ENCODE measurements at places on chromosomes 13 and 19.
A peak's percentile ranks its signal among the peaks of the same experiment; 100 is the strongest.

- DNase-seq = no peak
Measured at GRCh38 chr19:6616011-6616410, 25.1 kb upstream of the CD70 start.

DNA sequence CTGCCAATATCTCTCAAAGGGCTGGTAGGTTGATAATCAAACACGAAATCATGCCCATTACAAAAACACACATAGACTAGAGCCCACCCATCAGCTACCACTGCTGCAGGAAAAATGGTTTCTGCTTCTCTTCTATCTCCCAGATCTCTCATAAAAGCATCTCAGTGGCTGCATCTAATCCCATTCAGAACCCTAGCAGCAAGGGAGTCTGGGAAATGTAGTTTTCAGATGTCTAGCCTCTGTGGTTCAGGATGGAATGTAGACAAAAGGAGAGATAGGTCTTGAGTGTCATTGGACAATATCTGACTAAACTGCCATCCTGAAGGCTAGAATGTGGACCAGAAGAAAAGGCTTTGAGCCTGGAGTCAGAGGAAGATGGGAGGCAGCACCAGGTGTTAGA, 32.1 kb downstream of the RDH8 start:
- no peak for DNase-seq

GRCh38 chr13:110835721-110836604, 78.9 kb downstream of the ANKRD10 start:
- DNase-seq = no peak

- DNase-seq = no peak
Measured at GRCh38 chr13:40599747-40600146, 66.7 kb downstream of the FOXO1 start.

DNA sequence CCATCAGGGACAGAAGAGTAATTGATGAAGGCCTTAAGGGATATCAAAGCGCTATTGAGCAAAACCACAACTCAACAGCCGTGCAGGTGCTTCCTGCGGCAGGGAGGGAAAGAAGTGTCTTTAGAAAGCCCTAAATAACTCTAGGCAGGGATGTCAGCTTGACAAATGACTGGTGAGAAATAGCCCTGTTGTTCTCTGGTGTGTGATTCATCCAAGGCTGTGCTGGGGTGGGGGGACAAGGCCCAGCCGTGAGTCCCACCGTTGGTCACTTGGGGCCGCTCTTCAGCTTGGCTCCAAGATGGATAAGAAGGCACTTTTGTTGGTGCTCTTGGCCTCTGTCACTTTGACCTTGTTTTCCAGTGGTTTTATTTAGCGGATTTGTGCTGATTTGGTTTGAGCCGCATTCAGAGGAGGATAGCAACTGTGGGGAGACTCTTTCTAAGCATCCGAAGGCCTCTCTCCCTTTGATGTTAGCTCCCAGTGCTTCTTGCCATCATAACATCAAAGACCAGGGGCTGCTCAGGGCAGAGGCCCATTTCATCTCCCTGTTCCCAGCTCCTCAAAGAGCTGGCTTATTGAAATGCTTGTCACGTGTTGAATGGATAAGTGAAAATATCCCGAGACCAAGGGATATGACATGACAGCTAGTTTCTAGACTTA, 130.3 kb upstream of the SERP2 start:
- peak; percentile 87 for DNase-seq

GRCh38 chr19:8143041-8143440, 6.4 kb downstream of the FBN3 start:
- no peak for DNase-seq

GRCh38 chr19:17889609-17890214, 18.0 kb downstream of the SLC5A5 start:
- DNase-seq = peak; percentile 57

GRCh38 chr19:19542507-19542906, 4.4 kb downstream of the CILP2 start:
- peak; percentile 56 for DNase-seq

DNA sequence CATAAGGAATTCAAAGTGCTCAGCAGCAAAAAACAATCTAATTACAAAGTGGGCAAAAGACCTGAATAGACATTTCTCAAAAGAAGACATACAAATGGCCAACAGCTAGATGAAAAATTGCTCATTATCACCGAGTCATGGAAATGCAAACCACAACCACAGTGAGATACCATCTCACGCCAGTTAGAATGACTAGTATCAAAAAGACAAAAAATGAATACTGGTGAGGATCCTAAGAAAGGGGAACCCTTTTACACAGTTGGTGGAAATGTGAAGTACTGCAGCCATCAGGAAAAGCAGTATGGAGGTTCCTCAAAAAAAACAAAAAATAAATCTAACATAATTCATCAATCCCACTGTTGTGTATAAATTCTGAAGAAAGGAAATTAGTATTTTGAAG, 1206.1 kb downstream of the EFNB2 start:
- DNase-seq = peak; percentile 81

DNA sequence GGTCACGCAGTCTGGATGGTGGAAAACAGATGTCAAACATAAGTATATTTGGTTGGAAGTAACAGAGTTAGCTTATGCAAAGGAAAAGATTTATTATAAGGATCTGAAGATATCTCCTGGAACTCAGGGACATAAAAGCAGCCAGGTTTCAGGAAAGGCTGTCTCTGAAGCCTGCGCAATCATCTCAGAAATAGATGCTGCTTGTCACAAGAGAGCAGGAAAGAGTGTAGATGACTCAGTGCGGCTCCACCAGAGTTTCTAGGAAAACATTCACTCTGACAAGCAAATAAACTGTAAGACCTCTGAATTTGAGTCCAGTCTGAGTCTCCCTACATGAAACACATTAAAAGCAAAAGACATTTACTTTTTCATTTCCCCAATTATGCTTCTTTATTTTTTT, 220.4 kb upstream of the HTR2A start:
- peak; percentile 49 for DNase-seq

- peak; percentile 96 for DNase-seq
Measured at GRCh38 chr19:49151267-49152118, 3.7 kb downstream of the HRC start.

DNA sequence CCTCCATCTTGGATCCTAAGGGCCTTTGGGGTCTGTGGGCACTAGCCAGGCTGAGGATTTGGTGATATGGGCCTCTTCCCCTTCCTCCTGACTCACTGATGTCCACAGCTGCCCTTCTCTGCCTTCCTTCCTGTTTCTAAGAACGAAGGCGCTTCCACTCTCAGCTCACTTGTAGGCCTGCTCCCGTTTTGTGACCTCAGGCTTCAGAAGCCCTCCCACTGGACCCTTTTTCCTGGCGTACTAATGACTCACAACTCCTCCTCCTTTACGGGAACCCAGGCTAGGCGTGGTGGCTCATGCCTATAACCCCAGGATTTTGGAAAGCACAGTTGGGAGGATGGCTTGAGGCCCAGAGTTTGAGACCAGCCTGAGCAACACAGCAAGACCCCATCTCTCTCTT, 55.6 kb downstream of the TMED1 start:
- no peak for DNase-seq

DNA sequence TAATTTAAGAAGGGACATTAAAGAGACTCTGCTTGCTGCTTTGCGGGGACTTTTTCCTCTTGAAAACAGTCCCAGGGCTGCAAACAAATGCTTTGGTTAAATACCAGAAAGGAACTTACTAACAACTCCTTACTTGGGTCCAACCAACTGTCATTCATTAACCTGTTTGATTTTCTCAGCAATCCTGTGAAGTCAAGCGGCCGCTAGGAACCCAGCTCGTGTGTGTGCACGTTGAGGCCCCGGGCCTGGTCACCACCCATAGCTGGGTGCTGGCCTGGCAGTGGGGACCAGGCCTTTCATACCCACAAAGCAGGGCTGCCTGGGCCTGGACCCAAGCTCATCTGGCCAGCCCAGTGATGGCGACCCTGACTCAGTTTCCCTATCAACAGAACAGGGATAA, 50.7 kb downstream of the C1QTNF9 start:
- DNase-seq = no peak

GRCh38 chr13:113928685-113929627, 44.9 kb downstream of the C13orf46 start:
- no peak for DNase-seq

GRCh38 chr13:99434258-99434788, 66.9 kb upstream of the TM9SF2 start:
- no peak for DNase-seq

GRCh38 chr19:49301165-49301865, 23.7 kb downstream of the SLC6A16 start:
- DNase-seq = peak; percentile 88

DNA sequence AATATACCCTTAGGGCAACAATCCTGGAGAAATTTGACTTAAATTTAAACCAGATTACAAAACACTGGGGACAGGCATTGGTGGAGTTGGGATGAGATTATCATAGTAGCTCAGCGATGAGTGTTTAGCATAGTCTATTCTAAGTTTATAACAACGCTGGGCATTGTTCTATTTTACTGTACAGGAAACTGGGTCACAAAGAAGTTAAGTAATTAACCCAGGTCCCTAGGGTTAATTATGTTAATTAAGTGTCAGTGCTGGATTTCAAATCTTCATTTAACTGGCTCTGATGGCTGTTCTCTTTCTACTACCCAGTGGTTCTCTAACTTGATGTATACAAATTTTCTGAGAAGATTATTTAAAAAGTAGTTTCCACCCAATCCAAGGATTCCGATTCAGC, 388.9 kb downstream of the KCNRG start:
- no peak for DNase-seq

DNA sequence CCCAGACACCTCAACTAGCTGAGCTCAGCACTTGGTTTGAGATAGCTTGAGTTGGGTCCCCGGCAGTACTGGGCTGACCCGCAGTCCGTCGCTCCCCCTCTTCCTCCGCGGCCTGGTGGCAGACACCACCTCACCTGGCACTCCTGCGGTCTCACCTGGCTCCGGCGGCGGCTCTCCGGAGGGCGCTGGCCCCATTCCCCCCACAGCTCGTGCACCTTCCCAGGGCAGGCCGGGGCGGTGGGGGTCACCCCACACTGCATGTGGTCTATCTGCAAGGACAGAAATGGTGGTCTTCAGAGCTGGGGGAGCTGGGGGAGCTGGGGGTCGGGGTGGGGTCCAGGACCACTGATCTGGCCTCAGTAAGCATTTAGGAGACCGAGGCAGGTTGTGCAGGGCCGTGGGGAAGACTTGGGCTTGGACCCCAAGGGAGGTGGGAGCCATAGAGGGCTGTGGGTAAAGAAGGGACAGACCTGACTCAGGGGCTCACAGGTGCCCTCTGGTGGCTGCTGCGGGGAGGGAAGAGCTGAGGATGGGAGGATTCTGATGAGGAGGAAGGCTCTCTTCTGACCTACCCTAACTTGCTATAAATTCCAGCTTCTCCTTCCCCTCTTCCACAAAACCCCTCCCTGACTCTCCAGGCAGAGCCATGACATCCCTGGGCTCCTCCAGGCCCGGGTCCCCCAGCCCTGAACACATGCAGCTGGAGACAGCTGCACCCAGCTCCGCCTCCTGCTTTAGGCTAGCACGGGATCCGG, 6.7 kb upstream of the PLIN4 start:
- peak; percentile 89 for DNase-seq

GRCh38 chr13:113317031-113317430, 20.0 kb downstream of the LAMP1 start:
- no peak for DNase-seq

DNA sequence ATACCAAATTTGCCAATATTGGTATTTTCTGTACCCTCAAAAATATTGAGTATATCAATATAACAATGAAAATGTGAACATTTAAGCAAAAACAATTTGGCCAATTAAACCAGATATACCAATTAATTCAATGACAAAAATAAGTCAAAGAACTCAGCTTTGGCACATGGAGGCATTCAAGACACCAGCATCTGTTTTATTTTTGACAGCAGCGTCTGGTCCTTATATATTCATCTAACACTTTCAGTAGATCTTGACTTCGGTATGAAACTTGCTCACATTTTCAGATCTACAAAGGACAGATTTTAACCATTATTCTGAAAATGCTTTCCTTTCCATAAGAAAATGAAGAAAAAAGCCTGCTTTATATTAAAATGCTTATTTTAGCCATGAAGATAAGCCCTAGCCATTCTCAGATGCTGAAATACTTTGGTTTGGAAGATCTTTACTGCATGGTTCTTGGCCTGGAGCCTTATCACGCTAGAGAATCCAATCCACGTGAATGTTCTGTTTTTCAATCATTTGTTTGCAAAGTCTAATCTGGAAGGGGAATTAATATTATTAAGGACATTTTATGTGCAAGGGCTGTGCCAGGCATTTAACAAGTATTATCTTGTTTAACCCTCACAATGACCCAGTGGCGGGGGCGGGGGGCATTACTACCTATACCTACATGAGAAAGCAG, 132.2 kb downstream of the DLEU7 start:
- no peak for DNase-seq

DNA sequence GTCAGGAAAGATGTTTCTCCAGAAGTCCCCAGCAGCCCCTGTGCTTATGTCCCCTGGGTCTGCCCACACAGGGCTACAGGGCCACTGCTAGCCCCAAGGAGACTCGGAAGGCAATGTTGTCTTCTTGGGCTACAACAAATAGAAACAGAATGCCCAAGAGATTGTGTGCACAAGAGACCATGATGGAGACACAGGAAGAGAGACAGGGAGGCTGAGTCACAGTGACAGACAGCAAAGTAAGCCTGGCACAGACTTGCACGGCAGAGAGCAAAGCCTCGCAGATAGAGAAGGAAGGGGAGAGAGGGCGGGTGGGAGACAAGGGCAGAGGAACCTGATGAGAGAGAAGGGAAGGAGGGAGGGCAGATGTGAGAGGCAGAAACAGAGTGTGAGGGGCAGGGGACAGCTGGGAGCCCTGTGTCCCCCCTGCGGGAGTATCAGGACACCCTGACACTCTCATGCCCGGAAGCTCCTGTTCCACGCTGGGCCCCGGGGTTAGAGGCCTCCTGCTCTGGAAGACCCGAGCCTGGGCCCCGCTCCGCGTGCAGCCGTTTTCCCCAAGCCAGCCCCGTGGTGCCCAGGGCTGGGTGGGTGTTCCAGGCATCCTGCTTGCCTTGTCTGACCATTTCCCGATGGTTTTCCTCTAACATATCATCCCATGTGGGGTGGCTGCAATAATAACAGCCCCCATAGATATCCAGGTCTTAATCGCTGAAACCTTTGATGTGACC, 2.7 kb upstream of the PLA2G4C start:
- DNase-seq = no peak

- DNase-seq = no peak
Measured at GRCh38 chr19:38409631-38410133, 6.8 kb downstream of the FAM98C start.

DNA sequence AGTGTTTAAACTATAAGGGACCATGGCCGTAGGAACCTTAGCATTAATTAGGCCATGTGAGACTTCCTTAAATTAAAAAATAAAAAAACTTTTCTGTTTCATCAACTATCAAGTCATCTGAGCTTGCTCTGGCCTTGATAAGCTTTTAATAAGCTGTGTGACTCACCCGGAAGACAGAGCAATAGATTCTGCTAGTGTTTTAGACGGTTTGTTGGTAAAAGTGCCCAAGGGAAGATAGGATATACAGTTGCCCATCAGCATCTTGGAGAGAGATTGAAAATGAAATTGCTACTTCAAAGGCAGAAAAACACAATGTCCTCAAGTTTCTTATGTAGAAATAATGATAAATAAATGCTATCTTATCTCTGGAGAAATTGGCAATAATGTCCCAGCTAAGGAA, 31.2 kb upstream of the RCBTB2 start:
- DNase-seq = peak; percentile 72

DNA sequence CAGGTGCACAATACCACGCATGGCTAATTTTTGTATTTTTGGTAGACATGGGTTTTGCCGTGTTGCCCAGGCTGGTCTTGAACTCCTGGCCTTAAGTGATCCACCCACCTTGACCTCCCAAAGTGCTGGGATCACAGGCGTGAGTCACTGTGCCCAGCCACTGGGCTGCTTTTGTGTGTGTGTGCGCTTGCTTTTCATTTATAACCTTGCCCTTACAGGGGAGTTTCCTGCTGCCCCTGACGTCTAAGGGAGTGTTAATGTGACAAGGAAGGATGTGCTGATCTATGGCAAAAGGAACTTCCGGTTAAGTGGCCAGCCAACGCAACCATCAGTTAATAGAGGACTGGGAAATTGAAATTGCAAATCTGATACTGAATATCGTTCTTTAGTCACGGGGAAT, 57.7 kb downstream of the ING1 start:
- DNase-seq = no peak

Data from OCI-M1 (cell line).